Sciatic nerve (tissue), 2 donors: ENCODE measurements at places on chromosomes 5 and 9.

DNA sequence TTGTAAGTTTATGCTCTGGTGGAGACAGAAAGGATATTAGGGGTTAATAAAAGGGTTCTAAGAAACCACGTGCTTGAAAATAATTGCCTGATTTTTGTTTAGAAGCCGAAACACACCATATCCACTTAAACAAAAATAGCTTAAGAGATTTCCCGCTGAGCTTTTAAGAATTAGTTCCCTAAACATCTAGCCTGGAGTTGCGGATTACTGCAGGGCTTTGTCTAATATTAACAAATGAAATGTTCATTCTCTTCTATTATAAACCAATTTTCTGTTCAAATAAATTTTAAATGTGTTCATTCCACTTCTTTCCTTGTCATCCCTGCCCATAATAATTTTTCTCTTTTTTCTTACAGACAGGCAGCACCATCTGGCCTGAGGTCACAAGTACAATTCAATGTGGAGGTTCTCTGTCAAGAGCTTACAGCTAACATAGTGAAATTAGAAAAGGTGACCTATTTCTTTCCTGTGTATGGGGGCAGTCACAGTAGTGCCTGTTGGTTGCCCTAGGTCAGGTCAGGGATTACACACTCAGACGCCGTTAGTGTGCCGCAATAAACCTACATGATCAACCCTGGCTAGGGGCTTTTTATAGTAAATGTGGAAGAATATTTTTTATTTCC lies 65.3 kb downstream of the GRAMD2B start:
- no peak for DNase-seq

- no peak for DNase-seq
Measured at GRCh38 chr5:99929067-99929805, 605.9 kb upstream of the FAM174A start.

DNA sequence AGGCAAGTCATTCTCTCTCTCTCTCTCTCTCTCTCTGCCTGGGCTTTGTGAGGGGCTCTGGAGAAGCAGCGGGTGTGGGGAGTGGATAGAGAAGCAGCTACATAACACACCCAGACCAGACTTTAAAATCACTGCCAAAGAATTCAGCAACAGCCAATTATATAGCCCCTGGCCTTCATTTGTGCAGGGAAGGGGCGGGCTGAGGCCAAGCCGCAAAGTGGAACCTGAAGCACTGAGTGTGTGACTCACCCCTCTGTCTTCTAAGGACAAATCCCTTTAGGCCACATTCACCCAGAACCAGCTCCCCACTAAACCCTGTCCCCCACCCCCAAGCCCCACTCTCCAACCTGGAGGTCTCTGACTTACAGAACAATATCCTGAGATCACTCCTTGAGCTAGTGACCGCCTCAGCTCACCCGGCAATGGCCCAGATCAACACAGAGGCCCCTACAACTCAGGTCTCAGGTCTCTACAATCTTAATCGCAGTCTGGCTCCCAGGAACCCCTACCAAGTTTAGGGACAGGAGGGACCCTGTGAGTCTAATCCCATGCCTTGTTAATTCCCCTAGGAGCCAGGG lies 6.0 kb downstream of the B4GALT1 start:
- peak; percentile 64 for DNase-seq

DNA sequence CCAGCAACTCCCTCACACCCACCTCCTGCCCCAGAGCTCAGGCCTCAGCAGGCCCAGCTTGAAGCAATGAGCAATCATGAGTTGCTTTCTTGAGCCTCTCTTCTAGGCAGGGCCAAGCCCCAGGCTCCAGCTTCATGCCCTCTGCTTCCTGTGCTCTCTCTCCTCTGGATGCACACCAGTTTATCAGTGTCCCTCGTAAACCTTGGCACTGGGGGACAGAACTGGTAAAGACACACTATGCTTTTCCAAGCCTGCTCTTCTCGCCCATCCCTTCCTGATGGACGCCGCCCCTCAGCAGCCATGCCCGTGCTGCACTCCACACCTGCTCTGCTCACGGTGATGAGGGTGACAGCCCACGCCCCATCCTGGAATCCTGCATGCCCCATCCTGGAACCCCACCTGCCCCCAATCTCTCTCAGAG lies 49.4 kb upstream of the ORM1 start:
- peak; percentile 41 for DNase-seq

DNA sequence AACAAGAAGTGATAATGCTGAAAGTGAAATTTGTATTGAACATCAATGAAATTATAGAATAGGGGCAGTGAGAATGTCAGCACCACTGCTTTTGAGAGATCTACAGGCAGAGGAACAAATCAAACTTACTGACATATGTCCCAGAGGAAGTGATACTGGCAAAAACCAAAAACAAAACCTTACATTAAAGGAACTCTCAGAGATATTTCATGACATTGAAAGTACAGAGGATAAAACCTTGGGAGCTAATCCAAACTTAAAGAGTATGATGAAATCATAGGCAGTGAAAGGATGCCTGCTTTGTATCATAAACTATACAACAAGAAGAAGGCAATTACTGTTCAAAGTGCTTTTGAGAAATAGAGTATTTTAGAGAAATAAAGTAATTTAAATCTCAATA lies 90.4 kb upstream of the SV2C start:
- DNase-seq, result no peak

DNA sequence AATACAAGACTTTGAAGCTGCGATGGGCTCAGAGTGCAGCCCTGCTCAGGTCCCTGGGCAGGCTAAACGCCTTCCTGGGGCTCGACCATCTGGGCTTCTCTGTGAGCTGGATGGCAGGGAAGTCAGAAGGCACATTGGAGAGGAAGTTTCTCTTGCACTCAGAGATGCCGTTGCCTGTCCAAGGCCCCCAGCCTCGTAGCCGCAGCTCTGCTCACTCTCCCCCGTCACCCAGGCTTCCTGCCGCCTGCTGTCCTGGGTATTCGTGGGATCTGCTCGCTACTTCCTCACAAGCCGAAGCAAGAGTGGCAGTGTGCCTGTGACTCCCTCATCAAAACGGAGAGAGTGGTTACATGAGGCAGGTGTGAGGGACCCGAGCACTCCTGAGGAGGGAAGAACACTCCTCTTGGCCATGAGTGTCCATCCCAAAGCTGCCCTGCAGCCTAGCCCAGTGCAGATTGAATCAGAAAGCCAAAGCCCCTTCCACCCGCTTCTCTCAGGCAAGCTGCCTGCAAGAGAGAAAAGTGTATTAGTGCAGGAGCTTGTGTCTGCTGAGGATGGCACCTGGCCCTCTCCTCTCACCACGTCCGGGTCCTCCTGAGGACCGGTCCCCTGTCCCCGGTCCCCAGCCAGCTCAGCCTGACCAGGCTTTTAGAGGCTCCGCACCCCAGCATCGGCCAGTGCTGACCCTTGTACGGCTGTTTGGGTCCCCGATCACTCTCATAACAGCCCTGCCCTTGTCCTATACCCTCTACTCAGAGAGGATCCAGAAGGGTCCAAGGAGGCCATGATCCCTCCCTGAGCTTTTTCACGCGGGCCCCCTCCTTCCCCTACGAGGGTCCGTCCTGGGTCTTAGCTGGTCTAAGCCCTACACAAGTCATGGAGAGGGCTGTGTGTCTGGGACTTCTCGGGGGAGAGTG lies 7.3 kb downstream of the FCN2 start:
- DNase-seq, result no peak

DNA sequence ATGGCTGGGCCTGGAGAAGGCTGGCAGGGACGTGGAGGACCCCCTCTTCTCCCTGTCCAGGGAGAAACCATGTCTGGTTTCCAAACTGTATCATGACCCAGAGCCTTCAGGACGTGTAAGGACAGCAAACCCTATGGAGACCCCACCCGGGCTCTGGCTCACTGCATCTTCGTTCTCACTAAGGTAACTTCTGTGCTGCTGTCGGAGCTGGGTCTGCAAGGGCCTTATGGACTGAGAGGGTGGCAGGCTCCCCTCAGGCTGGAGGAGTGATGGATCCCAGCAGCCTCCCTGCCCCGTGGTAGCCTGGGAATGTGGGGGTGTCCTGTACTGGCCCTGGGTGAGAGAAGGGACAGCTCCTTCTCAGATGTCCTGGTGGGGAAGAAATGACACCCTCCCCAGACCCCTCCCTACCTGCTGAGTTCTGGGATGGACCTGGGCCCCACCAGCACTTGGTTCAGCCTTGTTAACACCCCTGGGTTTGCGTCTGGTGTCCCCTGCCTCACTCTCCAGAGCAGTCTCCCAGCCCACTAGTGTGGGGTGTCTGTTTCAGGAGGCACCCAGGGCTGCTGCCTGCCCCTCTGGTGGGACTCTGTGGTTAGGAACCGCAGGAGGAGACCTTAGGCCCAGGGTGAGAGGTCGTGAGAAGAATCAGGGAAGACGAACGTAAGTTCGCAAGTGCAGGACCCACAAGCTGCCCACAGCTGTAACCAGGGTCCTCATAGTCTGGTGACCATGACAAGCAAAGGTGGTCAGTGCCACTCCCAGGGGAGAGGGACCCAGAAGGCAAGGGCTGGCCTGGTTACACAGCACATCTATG lies 6.6 kb downstream of the SPATA31E1 start:
- DNase-seq, result no peak

- no peak for DNase-seq
Measured at GRCh38 chr9:108416324-108416723, 439.5 kb downstream of the ACTL7B start.

DNA sequence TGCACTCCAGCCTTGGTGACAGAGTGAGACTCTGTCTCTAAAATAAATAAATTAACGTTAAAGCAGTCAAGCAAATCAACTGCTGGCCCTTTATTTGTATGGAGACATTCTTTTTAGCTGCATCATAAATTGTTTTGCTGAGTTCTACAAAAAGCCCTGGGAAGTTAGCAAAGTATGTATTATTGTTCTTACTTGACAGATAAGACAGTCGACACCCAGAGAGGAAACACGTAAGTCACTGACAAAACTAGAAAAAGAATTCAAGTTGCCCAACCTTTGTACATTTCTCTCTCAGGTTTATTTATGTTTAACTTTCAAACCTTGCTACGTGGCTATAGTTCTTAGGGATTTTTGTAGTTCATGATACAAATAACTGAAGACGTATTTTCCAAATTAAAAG lies 40.4 kb upstream of the MACIR start:
- no peak for DNase-seq

DNA sequence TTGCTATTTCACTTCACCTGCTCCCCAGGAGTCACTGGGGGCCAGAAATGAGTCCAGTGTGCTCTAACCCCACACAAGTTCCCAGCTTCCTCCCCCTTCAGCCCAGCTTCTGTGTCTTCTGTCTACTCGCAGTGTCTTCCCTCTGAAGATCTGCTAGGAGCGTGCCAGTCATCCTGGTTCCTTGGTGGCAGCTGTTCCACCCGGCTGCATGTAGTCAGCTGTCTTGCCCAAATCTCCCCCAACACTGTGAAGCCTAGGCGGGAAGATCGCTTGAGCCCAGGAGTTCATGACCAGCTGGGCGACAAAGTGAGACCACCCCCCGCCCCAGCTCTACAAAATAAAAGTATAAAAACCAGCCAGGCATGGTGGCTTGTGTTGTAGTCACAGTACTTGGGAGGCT lies 154.0 kb downstream of the GDNF start:
- no peak for DNase-seq

DNA sequence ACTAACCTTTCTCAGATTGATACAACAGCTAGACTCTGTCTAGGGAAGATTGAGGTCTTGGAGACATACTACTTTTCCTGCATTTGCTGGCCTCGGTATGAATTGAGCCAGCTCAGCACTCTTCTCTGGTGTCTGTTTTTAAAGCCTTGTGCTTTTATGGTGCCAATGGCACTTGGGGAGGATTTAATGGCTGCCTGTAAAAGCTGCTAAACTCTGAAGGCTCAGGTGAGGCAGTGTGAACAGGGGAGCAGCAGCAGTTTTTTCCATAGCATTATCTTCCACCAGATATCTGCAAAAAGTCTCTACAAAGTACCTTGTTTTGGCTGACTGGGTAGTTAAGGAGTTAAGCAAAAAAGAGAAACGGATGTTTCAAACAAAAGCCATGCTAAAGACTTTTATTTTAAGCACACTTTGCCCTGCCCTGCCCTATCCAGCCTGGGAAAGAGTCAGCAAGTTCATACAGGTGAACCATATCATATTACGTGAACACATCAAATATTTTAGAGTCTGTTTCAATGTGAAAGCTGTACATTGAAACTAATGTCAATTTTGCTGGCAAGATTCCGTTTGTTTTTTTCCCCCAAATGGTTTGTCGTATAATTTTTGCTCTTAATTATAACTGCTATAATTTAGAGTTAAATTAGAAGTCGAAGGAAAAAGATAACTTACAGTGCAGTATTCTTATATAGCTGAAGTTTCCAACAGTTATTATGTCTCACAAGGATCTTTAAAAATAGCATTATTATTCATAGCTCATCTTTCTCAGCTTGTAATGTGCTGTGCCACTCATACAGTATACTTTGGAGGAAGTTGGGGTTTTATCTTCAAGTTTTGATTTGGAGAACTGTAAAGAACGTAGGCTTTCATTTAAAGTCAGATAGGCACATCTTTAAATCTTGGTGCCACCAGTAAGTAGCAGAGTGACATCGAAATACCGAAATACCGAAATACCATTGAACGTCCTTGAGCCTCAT lies 424.1 kb upstream of the CD180 start:
- DNase-seq, result no peak

- no peak for DNase-seq
Measured at GRCh38 chr5:83306572-83307241, 164.8 kb upstream of the VCAN start.

DNA sequence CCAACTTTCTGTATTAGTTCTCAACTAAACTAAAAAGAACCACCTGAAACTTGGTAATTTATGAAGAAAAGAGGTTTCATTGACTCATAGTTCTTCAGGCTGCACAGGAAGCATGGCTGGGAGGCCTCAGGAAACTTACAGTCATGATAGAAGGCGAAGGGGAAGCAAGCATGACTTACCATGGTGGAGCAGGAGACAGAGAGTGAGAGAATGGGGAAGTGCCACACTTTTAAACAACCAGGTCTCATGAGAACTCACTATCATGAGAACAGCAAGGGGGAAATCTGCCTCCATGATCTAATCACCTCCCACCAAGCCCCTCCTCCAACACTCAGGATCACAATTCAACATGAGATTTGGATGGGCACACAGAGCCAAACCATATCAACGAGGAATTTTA lies 123.5 kb downstream of the DEPDC1B start:
- DNase-seq, result no peak

GRCh38 chr9:89564346-89564878 lies 40.4 kb upstream of the GADD45G start:
- no peak for DNase-seq

DNA sequence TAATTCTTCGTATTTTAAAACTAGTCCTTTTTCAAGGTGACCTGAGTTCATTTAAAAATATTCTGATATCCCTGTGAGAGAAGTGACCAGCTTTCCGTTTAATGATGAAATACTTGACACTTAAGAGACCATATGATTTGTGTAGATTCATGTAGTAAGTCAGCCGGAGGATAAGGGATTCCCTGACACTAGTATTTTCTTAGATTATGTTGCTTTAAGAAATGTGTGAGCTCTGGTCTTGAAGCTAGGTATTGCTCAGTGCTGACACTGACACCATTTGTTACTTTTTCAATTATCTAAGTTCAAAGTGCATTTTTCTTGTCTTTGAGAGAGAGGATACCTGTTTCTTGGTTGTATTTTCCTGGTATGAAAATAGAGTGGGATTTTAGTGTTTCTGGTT lies 4.2 kb downstream of the NIPBL start:
- DNase-seq, result no peak
